ENCODE measurements at places on chromosomes 5 and 9. TPM values are rescaled to one million over a fixed set of nuclear protein-coding genes. Genes with fewer than 3 reads are reported as not detected.

Gene TEX48
- total RNA-seq = 0.70 TPM

Gene TMEM215
- total RNA-seq = not detected

Gene FCN1
- not detected for total RNA-seq

Gene PTGR1
- 1.9 TPM for total RNA-seq

Gene DOCK2
- total RNA-seq = 149 TPM

Gene PCDHAC1
- not detected for total RNA-seq

Gene DOCK8
- total RNA-seq = 130 TPM

Gene TMEM8B
- total RNA-seq = 3.1 TPM

Gene BRD8
- 51.5 TPM for total RNA-seq

Gene SAPCD2
- total RNA-seq = 15.2 TPM

Gene IRX4
- total RNA-seq = not detected

Gene SPATA6L
- 0.44 TPM for total RNA-seq

Gene SLC36A2
- total RNA-seq = not detected

Gene OMD
- not detected for total RNA-seq

Gene SLC1A3
- 0.85 TPM for total RNA-seq

Gene RGS7BP
- total RNA-seq = not detected

Gene PCSK1
- total RNA-seq = not detected

Gene PRKACG
- not detected for total RNA-seq

GRCh38 chr9:94269264-94269663 is 10.2 kb downstream of the ZNF169 start:
- DNase-seq = no peak

GRCh38 chr5:139340051-139340450 is 1.6 kb upstream of the PAIP2 start:
- DNase-seq = no peak

DNA sequence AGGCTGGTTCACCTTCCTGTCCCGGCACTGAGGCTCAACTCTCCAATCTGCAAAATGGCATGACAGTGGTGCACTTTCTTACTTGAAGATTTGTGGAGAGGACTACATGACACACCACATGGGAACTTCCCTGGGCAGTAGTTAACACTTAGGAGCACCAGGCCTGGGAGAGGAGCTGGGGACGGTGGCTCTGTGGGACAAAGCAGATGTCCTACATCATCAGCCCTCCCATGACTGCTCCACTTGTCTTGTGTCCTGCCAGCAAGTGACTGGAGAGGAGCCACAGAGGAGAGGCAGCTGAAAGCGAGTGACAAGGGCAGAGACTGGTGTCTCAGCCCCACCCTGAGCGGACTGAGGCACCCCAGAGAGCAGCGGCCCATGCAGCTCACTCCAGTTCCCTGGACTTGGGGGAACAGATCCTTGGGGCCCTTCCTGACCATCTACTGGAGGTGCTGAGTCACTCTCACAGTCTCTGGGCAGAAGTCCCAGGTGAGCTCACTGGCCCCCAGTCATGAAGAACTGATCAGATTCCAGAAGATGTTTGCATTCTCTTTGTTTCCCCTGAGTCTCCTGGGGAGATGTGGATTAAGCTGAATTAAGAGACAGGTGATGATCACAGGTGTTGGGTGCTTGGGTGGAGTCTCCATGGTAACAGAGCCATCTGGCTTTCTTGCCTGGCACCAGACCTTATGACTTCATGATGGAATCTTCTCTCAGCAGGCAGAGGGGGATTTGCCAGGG is 13.2 kb upstream of the SLC25A48 start:
- DNase-seq = no peak

DNA sequence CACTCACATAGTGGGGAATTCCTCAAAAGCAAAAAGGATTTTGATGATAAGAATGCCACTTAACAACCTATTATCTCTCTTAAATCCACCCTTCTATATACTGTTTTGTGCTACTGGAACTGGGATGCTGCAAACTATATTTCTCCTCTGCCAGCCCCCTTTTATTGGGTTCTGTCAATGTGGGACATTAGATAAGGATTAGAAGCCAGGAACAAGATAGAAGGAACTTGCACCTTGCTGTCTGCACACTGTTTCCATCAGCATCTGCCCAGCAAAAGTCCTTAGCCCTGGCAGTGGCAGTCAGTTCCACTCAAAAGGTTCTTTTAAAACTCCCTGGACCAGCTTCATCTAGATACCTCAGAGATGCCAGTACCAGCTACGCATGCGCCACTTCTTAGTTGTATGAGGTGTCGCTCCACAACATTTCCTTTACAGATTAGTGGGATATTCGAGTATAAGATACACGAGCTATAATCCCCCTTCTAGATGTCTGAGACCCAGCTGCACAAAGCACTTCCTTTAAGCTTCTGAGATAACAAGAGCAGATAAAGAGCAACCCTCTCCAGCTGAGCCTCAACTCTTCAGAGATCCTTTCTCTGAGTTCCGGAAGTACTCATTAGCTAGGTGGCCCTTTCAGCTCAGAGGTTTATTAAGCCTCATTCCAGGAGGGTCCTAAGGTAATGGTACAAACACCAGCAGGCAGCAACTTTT is 45.3 kb downstream of the CERT1 start:
- no peak for DNase-seq

DNA sequence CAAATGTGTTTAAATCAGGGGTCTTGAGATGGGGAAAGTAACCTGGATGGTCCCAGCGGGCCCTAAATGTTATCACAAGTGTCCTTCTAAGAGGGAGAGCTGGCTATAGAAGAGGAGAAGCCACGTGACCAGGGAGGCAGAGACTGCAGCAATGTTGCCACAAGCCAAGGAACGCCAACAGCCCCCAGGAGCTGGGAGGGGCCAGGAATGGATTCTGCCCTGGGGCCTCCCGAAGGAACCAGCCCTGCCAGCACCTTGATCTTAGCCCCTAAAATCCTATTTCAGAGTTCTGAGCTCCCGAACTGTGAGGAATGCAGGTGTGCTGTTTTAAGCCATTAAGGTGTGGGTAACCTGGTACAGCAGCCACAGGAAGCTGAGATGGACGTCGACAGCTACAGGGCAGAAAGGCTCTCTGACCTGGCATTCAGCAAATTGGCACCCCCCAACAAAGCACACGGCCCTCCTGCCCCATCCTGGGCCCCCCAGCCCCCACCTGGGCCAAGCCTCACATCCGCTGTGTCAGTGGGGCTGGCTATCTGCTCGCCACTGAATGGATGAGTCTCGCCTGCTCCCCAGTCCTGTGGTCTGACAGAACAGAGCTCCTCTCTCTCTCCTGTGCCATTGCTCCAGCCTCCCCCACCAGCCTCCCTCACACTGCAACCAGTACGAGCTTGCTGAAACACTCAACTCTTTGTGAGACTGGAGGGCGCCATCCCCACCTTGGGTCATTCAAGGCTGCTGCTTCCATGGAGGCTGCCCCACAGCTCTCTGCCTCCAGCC is 78.8 kb downstream of the ADAMTS2 start:
- DNase-seq = no peak

GRCh38 chr9:111632695-111633388 is 1.7 kb downstream of the DNAJC25 start:
- DNase-seq = no peak

DNA sequence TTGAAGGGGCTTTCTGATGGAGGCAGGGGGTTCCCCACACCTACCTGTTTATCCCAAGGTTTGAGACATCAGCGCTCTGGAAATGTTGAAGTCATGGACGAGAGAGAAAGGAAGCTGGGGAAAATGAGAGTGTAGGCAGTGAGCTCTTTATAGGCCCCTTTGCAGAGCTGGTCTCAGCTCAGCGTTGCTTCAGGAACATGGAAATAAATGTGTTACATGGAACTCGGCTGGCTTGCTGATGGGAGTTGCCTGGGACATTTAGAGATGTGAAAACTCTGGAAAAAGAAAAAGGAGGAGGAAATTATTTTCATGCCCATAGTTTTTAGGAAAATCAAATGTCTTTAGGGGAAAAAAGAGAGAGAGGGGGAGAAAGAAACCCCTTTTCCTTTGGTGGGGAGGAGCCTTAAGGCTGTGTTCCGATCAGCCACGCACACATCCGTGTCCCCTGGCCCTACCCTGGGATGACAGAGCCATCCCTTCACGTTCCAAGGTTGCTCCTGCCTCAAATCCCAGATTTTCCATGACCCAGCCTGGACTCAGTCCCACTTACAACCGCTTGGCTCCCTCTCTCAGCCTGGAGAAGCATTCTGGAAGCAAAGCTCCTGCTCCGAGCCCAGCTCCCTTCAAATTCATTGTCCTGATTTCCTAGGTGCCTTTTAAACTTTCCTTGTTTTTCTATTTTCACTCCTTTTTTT is 78.3 kb downstream of the COL27A1 start:
- DNase-seq = no peak

- no peak for DNase-seq
Measured at GRCh38 chr5:135379046-135379654, 19.9 kb downstream of the MACROH2A1 start.

- no peak for DNase-seq
Measured at GRCh38 chr5:61860978-61861377, 445.0 kb upstream of the KIF2A start.

- peak; percentile 5 for DNase-seq
Measured at GRCh38 chr5:31193591-31194467, at the start of gene CDH6. TSS of gene CDH6 (plus strand) at chr5:31193686. CDS start at chr5:31267474, 73,788 bp downstream.

- no peak for DNase-seq
Measured at GRCh38 chr9:10396615-10397014, 216.2 kb downstream of the PTPRD start.

DNA sequence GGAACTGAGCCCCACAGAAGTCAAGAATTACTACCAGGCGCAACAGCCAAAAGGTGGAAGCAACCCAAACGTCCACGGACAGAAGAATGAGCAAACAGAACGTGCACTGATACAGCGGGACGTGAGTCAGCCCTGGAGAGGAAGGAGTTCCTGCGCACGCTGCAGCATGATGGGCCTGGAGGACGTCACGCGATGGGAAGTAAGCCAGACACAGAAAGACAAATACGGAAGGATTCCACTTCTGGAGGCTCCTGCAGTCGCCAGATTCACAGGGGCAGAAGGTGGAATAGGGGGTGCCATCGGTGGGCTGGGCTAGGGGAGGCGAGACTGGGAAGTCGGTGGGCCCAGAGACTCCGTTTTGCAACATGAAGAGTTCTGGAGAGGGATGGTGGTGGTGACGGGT is 80.3 kb upstream of the PHYKPL start:
- DNase-seq = no peak

DNA sequence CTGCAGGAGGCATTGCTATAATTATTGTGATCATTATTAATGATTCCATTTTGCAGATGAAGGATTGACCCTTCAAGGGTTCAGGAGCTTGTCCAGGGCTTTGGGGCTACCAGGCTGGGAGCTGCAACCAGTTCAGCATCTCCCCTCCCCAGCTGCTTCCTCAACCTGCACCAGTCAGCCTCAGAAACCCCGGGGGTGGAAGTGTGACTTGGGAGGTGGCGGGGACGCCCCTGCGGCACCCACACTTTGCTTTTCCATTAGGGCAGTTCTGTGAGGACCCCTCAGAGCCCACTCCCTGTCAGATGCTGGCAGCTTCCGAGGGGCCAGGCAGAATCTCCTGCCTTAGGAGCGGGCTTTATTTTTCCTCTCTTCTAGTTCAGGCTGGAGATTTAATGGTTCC is 85.6 kb downstream of the OLFM1 start:
- DNase-seq = no peak

- no peak for DNase-seq
Measured at GRCh38 chr5:194102-194501, 2.8 kb downstream of the LRRC14B start.

DNA sequence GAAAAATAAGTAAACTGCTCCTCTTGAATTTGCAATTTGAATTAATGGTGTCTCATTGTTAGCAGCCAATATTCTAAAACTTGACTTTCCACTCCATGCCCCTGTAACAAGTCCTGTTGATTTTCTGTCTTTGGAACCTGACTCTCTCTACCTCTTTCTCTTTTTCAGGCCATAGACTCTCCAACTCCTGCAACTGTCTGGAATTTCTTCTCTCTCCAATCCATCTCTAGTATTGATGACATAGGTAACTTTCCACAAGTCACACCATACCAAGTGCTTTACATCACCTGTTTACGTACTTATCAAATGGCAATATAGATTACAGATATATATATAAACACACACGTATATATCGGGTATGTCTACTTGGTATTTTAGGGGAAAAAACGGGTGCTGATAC is 923 bp downstream of the C5orf34 start:
- DNase-seq = no peak

GRCh38 chr5:68661237-68661636 is 432.6 kb upstream of the SLC30A5 start:
- no peak for DNase-seq

GRCh38 chr5:128591598-128592455 is 53.8 kb upstream of the FBN2 start:
- DNase-seq = no peak

- DNase-seq = no peak
Measured at GRCh38 chr5:157348049-157348400, 82.1 kb downstream of the CYFIP2 start.

- no peak for DNase-seq
Measured at GRCh38 chr9:77807281-77807683, 159.2 kb upstream of the GNA14 start.

- DNase-seq = no peak
Measured at GRCh38 chr5:1568201-1568979, 44.6 kb upstream of the LPCAT1 start.

GRCh38 chr5:94181895-94182294 is 436.5 kb downstream of the KIAA0825 start:
- DNase-seq = no peak

GRCh38 chr9:74645007-74645639 is 148.0 kb downstream of the RORB start:
- no peak for DNase-seq

DNA sequence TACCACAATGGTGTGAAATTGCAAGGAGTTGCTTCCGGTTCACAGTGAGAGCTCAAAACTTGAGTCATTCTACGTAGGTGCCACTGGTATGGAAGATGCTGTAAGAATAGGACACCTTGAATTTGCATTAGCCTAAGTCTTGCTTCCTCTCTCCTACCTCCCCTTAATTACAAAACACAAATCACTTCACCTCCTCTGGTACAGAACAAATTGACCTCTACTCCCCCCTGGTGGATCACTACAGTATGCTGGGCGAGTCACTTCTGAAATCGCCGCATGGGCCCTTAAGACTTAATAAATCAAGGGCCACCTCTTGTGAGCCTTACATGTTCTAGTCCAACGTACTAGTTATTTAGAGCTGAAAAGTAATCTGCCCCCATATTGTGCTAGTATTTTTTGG is 145.3 kb upstream of the SMARCA2 start:
- peak; percentile 28 for DNase-seq

Measured in activated naive CD8-positive, alpha-beta T cell treated with anti-CD3 and anti-CD28 coated beads for 36 hours (primary cell).